ENCODE measurements at places on chromosomes 12 and 14. TPM values are rescaled to one million over a fixed set of nuclear protein-coding genes. Genes with fewer than 3 reads are reported as not detected.

Gene B3GNT4
- 0.19 TPM for total RNA-seq

Gene PTGDR
- not detected for total RNA-seq

Gene ANO2
- 1.9 TPM for total RNA-seq

- DNase-seq = no peak
Measured at GRCh38 chr14:29858299-29858698, 69.3 kb downstream of the PRKD1 start.

DNA sequence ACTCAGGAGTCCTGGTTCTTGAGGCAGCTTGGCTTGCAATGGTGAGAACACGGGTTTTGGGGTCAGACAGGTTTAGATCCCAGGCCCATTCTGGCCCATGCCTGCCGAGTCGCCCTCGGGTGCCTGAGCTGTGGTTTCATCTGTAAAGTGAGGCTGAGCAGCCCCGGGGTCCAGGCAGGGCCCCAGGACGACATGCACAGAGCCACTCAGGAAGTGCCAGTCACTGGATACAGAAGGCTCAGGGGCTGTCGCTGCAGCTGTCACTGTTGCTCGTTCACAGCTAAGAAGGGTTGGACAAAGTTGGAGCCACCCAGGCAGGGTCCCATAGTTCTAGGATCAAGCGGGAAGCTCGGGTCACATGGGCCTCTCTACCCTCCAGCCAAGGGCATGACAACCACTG is 403.1 kb downstream of the BCL11B start:
- DNase-seq = no peak

DNA sequence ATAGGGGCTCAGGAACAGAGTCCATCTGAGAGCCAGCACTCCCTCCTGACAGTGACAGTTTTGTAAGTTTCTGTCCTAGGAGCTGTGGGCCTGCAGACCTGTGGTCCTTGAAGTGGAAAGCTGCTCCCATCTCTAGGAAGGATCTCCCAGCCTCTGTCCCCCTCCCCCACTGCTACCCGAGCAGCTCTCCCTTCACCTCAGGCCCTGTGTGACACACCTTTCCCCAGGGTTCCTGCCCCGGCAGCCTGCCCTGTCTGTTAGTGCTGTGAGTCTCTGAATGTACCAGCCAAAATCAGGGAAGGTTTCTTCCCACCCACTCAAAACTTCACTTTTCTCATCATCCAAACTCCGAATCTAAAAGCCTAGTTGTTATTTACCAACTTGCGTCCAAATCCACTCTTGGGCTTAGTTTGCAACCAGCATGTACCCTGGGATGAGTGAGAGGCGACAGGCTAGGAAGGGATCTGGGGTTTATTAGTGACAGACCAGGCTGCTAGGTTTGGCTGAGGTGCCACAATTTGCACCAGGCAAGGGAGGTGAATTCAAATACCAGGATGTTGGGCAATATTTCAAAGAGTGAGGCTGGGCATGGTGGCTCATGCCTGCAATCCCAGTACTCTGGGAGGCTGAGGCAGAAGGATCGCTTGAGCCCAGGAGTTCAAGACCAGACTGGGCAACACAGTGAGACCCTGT is 39.9 kb downstream of the NINJ2 start:
- DNase-seq = no peak

DNA sequence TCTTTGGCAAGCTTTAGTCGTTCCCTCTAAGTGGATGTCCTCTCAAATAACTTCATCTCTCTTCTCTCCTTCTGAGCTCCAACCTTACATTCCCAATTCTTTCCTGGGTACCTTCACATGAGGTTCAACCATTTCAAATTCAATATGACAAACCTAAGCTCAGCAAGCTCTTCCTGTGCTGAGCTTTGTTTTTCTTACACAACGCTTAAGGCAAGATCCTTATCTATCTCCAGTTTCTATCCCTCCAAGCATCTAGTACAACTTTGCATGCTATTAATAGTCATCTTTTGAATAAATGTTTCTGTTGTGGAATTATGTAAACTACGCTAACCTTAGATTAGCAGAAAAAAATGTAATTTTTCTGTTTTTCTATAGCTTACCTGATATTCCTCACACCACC is 63.7 kb upstream of the IFNG-AS1 start:
- DNase-seq = no peak

DNA sequence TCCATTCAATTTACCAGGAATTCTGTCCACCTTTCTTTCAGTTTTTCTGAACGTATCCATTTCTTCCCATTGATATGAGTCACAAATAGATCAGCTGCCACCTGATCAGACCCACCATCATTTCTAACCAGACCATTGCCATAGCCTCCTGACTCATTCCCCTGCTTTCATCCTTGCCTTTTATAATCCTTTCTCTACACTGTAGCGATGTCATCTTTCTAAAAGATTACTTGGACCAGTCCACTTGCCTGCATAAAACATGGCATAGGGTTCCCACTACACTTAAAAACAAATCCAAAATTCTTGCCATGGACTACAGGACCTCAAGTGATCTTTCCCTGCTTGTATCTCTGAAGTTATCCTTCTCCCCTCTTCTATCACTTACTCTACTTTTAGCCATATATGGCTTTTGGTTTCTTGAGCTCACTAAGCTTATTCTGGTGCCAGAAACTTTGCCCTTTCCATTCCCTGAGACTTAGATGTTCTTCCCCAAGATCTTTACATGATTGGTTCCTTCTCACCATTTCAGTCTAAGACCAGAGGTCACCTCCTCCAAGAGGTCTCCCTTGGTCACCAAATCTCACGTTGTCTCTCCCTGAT is 149.5 kb upstream of the KRR1 start:
- DNase-seq = no peak

- no peak for DNase-seq
Measured at GRCh38 chr12:1830401-1830845, 10.1 kb downstream of the LRTM2 start.

Data from neural crest cell (in vitro differentiated cells).